ENCODE measurements at places on chromosomes 6 and 20.
A peak's percentile ranks its signal among the peaks of the same experiment; 100 is the strongest.

GRCh38 chr6:41940759-41941279, 789 bp downstream of the CCND3 start:
- no peak for DNase-seq

DNA sequence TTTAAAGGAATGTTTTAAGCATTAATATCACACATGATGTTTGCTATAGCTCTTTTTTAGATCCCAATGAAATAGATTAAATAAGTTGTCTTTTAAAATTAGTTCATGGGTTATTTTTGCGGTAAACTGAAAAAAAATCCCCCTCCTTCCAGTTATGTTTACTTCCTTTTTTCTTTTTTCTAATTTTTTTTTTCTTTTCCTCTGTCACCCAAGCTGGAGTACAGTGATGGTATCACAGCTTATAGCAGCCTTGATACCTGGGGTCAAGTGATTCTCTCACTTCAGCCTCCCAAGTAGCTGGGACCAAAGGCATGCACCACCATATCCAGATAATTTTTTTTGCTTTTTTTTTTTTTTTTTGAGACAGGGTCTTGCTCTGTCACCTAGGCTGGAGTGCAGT, 17.8 kb upstream of the SCAF8 start:
- DNase-seq: no peak

GRCh38 chr20:57200882-57201695, 65.4 kb downstream of the BMP7 start:
- no peak for DNase-seq

DNA sequence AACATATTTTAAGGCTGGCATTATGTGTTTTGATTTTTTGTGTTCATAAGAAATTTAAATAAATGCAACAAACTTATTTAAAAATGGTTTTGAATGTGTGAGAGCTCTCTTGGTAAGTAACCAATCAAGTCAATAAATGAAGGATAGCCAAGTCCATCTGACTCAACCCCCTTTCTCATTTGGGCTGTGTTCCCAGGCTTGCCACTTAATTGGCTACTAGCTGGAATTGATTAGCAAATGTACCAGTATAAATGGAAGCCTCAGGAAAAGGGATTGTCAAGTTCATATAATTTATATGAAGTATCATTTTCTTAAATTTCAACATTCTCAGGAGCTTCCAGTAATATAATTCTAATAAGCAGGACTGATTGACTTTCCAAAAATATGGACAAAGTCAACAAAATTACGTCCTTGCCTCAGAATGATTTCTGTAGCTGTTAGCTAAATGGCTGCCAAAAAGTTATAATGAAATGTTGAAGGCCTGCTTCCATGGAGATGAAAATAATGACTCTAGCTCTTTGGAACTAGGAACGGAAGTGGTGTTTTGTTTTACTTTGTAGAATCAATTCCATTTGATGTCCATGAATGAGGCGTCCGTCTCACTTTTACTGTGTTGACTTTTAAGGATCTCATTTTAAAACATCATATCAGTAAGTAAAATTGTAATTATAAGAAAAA, 614.9 kb downstream of the CDH26 start:
- peak; percentile 85 for DNase-seq

GRCh38 chr6:144989319-144990107, 704.4 kb downstream of the UTRN start:
- no peak for DNase-seq

- peak; percentile 96 for DNase-seq
These were observed at the start of gene MYLIP for GRCh38 chr6:16128759-16129622. MYLIP (plus strand) TSS chr6:16129086; CDS start chr6:16129323, 237 bp downstream.

GRCh38 chr20:4225745-4226144, 210.4 kb upstream of the RNF24 start:
- no peak for DNase-seq

GRCh38 chr6:14316651-14317386, 199.2 kb downstream of the CD83 start:
- no peak for DNase-seq

DNA sequence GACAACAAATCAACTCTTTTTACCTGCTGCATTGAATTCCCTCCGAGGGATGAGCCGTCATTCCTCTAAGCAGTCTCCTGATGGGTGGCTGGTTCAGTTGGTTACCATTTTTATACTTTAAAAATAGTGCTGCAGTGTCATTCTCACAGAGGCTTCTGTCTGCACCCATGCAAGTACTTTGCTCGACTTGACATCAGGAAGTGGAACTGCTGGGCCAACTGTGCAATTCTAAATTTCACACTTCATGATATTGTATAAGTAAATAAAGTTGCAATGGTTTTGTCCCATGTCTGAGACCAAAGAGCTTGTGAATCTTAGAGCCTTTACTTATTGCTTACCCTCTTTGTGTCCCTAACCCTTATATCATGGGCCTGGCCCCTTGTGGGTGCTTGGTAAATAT, 2.5 kb downstream of the BTN3A1 start:
- no peak for DNase-seq

DNA sequence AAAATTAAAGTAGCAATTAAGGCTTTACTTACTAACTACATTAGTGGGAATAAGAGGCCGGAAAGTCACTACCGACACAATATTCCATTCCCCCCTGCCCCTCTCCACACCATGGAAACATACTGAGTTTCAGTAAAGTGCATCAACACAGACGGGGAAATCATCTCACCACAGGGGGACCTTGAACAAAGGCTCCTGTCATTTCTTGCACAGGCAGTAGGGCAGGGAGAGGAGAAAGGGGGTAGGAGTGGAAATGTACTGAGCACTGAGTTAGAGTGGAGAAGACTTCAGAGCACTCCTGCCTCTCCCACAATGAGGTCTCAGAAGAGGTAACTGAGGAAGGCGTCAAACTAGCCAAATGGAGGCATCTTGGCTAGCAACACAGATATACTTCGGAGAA, 1426.9 kb upstream of the EYS start:
- DNase-seq: no peak

GRCh38 chr6:140203661-140204147, 829.3 kb upstream of the CITED2 start:
- peak; percentile 37 for DNase-seq

DNA sequence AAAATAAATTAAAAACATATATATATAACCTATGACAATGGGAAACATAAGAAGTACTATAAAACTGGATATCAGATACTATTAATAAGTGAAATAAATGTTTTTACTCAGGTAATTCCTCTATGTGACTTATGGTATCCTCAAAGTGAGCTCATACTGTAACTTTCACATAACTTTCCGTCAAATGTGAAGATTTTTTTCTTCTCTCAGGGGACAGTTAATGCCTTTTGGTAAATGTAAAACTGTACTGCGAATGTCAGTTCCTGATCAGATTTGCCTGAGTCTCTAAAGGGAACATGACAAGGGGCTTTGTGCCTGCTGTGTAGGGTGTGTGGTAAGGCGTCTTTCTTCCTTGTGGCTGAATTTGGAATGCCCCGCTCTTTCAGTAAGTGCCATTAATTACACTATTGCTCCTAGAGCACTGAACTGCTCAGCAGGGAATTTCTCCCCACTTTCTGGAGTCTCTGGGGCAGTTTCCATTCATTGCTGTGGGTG, 271.8 kb downstream of the PRL start:
- DNase-seq: no peak

- DNase-seq: no peak
These were observed 98.0 kb downstream of the RPP40 start for GRCh38 chr6:4905826-4906225.

DNA sequence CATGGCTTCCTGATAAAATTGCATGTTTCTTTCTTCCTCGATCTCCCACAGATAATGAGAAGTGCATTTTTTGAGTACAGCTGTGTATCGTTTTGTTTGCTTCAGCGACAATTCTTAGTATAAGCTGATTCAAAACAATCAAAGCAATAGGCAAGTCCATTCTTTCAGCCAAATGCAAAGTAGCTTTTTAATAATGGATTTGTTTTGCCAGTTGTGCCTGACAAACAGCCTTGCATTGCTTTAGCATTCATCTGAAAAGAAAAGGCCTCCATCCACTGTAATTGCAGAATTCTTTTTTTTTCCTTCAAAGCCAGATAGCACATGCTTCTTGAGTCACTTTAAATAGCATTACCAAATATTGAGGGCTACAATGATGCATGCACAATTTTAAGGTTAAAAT, 32.0 kb downstream of the TTLL2 start:
- no peak for DNase-seq
